T-helper 22 cell (primary cell): ENCODE measurements at places on chromosomes 1 and 21.
A peak's percentile ranks its signal among the peaks of the same experiment; 100 is the strongest.

GRCh38 chr1:44803312-44804095 is 3.3 kb downstream of the PLK3 start:
- no peak for DNase-seq

GRCh38 chr1:18751425-18751824 is 108.0 kb downstream of the TAS1R2 start:
- DNase-seq, result no peak

DNA sequence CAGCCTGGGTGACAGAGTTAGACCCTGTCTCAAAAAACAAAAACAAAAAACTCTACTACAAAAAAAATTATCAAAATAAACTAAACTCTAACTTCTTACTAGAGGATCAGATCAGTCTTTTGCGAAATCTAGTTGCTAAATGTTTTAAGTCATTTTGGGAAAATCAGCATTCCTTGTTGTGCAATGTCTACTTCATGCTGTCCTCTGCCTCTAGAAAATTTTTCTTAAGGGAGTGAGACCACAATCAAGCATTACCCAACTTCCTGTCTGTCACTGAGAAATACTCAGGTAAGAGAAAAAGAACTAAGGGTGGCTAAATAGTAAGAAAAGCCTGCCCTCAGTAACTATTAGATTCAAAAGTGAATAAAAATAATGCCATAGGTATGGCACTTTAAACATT is 67.2 kb upstream of the FOXD3 start:
- no peak for DNase-seq

DNA sequence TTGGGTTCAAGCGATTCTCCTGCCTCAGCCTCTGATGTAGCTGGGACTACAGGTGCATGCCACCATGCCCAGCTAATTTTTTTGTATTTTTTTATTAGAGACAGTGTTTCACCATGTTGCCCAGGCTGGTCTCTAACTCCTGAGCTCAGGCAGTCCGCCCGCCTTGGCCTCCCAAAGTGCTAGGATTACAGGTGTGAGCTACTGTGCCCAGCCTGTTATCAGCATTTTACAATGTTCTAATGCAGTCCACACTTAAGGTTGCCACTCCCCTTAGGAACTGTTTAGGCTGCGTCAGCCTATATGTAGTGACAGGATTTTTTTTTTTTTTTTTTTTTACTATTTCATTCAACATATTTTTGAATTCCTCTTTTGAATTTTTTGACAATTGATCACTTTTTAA is 30.2 kb downstream of the AGPAT3 start:
- DNase-seq, result no peak

DNA sequence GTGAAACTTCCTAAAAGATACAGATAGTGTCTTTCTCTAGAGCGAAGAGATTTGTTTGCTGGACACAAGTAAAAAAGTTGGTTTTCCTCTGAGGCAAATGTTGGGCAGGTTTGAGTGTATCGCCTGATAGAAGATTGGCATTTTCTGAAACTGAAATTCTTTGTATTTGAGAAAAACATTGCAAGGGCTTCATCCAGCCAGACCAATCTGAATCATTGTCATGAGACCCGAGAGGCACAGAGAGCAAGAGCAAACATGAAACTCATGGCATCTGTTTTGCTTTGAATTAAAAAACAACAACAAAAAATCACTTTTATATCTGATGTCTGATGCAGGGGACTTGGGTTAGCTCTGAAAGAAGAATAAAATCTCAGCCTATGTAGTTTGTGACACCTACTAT is 379.3 kb upstream of the NCAM2 start:
- DNase-seq, result no peak

- DNase-seq, result no peak
Measured at GRCh38 chr1:174060090-174060489, 37.9 kb upstream of the RC3H1 start.

- DNase-seq, result no peak
Measured at GRCh38 chr1:162336621-162337285, 39.9 kb downstream of the SPATA46 start.

- no peak for DNase-seq
Measured at GRCh38 chr1:29457496-29458368, 221.4 kb downstream of the PTPRU start.

DNA sequence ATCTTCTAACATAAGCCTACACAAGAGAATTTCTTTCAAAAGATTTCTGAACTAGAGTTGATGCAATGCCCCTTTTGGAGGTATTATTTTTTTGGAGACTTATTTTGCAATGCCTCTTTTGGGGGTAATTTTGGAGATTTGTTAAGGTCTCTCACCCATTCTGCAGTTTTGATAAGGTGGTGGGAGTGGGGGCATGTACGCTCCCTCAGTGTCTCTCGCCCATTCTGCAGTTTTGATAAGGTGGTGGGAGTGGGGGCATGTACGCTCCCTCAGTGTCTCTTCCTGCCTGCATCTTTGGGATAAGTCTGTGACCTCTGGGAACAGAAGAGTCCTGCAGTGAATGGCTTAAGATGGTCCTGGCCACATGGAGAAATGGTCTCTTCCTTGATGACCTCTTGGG is 312.2 kb downstream of the ZP4 start:
- DNase-seq, result no peak

- no peak for DNase-seq
Measured at GRCh38 chr21:39518847-39519210, 67.1 kb downstream of the SH3BGR start.

GRCh38 chr1:215376544-215377264 is 190.4 kb upstream of the KCTD3 start:
- no peak for DNase-seq

- no peak for DNase-seq
Measured at GRCh38 chr1:8090241-8090702, 64.2 kb upstream of the ERRFI1 start.

GRCh38 chr1:188891958-188892357 is 1585.7 kb downstream of the BRINP3 start:
- no peak for DNase-seq

- DNase-seq, result peak; percentile 9
Measured at GRCh38 chr1:39105841-39106765, 80.0 kb downstream of the NDUFS5 start.

GRCh38 chr1:154466206-154466605 is 35.8 kb upstream of the TDRD10 start:
- no peak for DNase-seq

DNA sequence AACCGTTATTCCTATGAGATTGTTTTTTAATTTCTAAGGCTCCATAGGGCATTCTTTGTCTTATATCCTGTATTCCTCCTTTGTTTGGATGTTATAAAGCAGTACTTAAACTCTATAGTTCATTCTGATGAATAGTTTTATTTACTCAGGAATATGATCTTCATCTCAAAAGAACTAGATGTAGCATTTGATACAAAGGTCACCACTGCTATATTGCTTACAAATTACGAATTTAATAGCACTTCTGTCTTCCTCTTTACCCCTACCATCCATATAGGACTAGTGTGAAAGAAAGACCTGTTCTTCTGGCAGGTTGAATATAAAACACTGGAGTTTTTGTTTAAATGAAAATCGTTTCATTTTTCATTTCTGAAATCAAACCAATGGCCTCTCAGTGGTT is 468.1 kb upstream of the CXADR start:
- DNase-seq, result no peak

GRCh38 chr1:186443638-186444037 is 17.3 kb downstream of the PDC start:
- DNase-seq, result no peak

DNA sequence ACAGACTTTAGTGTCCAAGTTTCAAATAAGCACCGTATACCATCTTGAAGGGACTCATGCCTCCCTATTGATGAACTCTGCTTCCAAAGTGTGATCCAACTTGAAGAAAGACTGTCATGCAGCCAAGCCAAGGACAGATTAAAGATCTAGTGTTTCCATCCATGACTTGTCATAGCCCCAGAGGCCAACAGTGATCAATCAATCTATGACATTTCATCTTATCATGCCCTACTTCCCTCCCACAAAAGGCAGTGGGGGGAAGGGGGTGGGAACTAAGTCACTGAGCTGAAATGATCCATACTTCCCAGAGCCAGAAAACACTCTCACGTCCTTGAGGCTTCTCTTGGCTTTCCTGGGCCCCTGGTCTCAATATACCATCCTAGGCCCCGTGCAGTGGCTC is 4.0 kb downstream of the SERPINC1 start:
- DNase-seq, result no peak

DNA sequence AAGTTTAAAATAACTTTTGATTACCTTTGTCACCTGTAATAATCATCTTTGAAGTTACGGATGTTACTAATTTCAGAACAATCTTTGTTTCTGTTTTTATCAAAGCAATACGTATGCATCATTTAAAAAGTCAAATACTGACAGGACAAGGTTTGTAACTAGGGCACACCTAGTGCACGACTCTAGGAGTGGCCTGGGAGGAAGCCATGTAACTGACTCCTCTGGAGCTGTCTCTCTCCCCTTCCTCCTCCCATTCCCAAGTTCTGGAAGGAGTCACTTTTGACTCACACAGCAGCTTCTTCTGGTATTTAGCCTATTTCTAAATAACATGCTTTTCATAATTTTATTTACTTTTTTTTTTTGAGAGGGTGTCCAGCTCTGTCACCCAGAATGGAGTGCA is 11.8 kb upstream of the RAP1GAP start:
- no peak for DNase-seq

DNA sequence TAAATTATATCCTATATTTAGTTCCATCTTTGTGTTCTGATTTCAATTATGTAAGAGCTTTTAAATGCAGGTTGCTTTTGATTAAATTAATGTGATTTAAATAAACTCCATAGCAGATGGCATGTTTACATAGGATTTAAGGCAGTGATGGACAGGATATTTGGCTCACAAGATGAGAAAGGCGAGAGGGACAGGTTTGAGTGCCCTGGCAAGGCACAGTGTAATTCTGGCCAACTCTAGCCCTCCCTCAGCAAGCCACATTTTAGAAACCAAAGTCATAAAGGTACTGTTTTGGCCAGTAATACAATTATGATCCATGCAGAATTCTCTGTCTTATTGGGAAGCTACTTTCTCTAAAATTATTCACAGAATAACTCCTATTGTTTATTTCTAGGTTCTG is 50.6 kb upstream of the C1orf146 start:
- DNase-seq, result no peak

DNA sequence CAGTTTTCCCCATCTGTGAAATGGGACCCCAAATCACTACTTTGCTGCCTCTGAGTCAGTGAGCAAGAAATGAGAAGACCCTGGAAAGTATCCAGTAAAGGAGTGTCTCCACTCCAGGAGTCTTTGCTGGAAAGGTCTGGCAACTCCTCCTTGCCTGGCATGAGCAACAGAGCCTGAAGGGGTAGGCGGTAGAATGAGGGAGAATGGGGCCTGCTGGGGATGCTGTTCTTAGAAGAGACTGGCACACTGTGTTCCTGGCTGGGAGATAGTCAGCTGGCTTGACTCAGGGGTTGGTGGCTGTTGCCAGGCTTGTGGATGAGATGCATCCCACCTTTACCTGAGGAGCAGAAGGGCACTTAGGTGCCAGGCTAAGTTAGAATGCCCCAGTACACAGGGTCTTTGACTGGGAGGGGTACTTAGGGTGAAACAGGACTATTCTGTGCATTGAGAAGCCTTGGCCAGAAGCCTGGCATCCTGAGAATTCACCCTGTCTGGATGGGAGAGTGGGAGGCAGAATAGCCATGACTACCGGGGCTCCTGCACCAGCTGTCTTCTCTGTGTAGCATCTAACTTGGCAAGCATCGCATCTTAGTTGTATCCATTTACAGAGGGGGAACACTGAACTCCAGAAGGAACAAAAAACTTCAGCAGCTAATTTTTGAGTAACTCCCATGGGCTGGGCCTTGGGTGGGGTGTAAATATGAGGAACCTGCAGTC is 2.5 kb downstream of the MFSD2A start:
- no peak for DNase-seq

GRCh38 chr1:156420205-156421061 is 51.4 kb downstream of the RHBG start:
- peak; percentile 21 for DNase-seq

DNA sequence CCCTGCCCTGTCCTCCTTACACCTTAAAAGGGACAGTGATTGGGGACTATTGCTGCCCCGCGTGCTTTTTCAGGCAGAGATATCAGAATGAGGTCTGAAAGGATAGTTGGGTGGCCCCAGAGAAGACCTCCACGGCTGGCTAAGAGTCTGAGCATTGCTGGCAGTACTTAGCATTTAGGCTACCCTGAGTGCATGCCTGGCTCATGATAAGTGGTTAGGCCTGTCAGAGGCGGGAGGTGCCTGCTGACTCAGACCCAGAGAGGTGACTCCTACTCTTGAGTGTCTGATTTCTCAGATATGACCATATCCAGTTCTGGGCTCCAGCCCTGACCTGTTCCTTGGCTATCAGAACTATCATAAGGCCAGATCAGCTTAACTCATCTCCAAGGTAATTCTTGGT is 213.7 kb downstream of the PBX1 start:
- no peak for DNase-seq

GRCh38 chr1:197811769-197812168 is 36.5 kb upstream of the DENND1B start:
- DNase-seq, result no peak

- DNase-seq, result no peak
Measured at GRCh38 chr1:104406728-104407127, 657.0 kb downstream of the AMY1C start.

- DNase-seq, result no peak
Measured at GRCh38 chr1:156863631-156864030, 3.0 kb downstream of the NTRK1 start.

- DNase-seq, result no peak
Measured at GRCh38 chr1:26946270-26946669, 14.0 kb downstream of the KDF1 start.

GRCh38 chr1:246907472-246907871 is 24.3 kb downstream of the AHCTF1 start:
- DNase-seq, result no peak

- DNase-seq, result no peak
Measured at GRCh38 chr1:231279081-231279480, 38.1 kb downstream of the GNPAT start.

DNA sequence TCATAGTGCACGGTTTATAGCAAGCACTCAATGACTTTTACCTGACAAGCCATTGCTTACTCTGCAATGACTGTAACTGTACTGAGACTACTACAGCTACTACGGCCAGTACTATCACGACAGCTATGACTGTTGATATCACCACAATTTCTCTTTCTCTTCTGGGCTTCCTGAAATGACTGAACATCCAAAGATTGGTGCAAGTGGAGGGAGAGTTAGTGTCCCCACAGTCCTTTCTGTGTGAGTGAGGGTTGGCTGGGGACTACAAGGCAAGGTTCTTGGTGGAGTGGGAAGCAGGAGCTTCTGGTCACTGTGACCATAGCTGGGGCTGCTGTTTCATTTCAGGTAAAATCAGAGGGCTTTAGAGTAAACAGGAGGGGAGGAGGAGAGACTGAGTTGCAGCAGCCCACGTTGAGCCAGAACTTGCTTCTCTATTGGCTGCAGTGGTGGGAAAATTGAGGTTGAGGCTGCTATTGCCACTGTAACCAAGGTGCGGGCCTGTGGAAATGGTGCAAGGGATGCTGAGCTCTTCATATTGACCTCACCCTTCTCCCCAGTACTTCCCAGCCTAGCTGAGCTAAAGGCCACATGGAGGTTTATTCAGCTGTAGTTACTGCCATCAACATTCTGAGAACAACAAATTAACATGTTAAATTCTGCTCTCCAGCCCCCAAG is 14.1 kb upstream of the IL10 start:
- no peak for DNase-seq

GRCh38 chr21:22280851-22281250 is 1282.6 kb downstream of the NCAM2 start:
- DNase-seq, result no peak

GRCh38 chr21:34900376-34900775 is 148.7 kb downstream of the RUNX1 start:
- DNase-seq, result no peak
